ENCODE measurements at places on chromosomes 4 and X.

DNA sequence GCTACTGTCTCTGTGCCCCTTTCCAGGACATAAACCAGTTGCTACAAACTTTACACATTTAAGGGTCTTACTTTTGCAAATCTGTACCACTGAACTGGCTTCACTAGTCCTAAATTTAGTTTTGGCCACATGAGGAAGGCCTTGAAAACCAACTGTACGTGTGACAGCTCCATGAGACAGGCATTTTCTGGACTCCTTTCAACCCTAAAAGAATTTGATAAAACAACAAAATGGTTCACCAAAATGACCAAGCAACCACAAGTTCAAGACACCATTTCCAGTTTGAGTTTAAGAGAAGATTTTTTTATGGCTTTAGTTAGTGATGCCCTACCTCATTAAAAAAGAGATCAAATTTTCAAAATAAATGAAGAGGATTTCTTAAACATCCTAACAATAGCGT, 246.4 kb downstream of the ZNF674 start:
- no peak for DNase-seq

DNA sequence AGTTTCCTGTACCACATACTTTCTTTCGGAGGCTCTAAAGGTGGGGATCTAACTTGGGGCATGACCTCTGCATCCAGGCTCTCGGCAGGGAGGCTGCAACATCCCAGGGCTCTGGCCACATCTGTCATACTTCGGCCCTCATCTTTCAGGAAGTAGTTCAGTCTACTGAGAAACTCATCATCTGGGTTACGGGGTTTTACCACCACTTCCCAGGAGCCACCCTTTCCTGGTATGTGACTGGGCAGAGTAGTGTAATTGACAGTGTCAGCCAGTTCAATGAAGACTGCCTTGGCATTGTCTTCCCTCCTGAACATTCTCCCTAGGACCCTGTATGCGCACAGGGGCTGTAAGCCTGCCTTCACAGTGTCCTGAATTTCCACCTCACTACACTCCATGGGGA, 2.8 kb downstream of the PNMA5 start:
- no peak for DNase-seq

GRCh38 chrX:87732133-87732532, 214.5 kb downstream of the KLHL4 start:
- DNase-seq, result no peak

- no peak for DNase-seq
These were observed 10.5 kb upstream of the FRYL start for GRCh38 chr4:48790561-48790960.

DNA sequence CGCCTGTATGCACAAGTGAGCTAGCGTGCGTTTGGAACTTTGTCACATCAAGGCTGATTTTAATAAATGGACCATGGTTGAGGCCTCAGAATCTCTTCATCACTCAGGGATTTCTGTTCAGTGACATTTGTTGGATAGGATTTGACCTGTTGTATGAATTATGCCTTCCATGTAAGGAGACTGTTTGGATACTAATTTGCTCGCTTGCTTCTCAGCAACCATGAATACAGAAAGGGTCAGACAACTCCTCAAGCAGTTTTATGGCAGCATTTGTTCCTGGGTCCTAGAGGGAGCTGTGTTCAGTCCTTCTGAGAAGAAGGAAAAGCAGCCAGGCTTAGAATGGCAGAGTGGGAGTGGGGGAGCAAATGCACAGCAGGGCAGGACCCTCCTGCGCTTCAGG, 269.7 kb upstream of the LCORL start:
- DNase-seq, result no peak

DNA sequence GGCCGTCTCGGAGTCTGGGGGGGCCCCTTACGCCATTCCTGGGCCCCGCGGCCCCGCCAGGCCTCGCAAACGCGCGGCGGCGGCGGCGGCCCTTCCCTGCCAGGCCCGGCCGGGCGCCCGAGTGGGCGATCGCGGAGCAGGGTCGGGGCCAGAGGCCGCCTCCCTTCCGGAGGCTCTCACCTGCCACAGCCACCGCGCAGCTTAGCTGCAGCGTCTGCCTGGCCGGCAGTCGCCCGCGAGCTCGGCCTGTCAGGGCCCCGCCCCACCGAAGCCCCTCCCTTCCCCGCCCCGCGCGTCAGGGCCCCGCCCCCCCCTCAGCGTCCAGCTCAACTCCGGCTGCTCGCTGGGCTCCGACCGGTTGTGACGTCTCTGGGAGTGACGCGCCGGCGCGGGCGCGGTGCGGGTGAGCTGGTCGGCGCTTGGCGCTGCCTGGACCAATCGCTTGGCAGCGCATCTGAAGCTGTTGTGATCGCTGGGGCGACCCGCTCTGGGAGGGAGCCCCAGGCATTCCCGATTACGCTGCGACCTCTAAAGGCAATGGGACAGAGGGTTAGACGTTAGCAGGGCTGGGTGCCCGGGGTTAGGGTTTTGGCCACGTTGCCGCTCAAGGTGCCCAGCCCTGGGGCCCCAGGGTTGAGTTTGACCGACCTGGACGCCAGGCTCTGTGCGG, at the start of gene SLC10A3:
Gene SLC10A3 (minus strand): TSS at position 216 of the 670 bp plus-strand sequence. CDS start 1,689 bp downstream, outside the sequence.
- DNase-seq, result peak; percentile 93

DNA sequence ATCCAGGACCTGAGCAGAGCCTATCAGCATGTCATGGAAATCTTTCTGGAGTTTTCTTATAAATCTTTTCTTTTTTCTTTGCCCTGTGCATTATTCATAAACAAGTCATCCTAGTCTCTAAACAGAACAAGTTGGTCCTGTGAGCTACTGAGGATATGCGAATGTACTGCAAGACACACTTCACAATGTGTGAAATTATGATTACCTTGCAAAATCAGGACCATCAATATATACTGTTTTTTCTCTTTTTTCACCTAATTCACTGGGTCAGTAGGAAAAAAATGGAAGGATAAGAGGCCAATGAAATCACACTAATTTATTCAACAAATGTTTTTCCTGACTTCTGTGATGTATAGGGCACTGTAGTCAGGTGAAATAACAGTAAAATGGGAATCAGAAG, 14.4 kb upstream of the SORBS2 start:
- no peak for DNase-seq

GRCh38 chr4:185283723-185284122, 74.3 kb downstream of the SNX25 start:
- no peak for DNase-seq

GRCh38 chr4:44675366-44675765, 2.9 kb upstream of the GUF1 start:
- DNase-seq, result no peak

Measured in MG63 (cell line).